Neural crest cell (in vitro differentiated cells): ENCODE measurements at places on chromosomes 7 and 10. TPM values are rescaled to one million over a fixed set of nuclear protein-coding genes. Genes with fewer than 3 reads are reported as not detected.

- peaks cover 69% of the 10 kb centered on the region for H3K27me3 ChIP-seq
- peak; percentile 46 for DNase-seq
- H3K36me3 ChIP-seq: no peaks in the 10 kb centered on the region
- peak overlapping the region; percentile 75 for H3K4me3 ChIP-seq
- peaks cover 21% of the 10 kb centered on the region for H3K4me1 ChIP-seq
Observed at GRCh38 chr7:100895956-100896731, 456 bp upstream of the ACHE start.

GRCh38 chr7:94481279-94481678 lies 28.3 kb upstream of the CASD1 start:
- H3K27me3 ChIP-seq: no peaks in the 10 kb centered on the region
- DNase-seq: no peak
- H3K4me3 ChIP-seq: no peak overlapping the region
- H3K27ac ChIP-seq: no peak overlapping the region
- no peaks in the 10 kb centered on the region for H3K4me1 ChIP-seq
- no peaks in the 10 kb centered on the region for H3K36me3 ChIP-seq

DNA sequence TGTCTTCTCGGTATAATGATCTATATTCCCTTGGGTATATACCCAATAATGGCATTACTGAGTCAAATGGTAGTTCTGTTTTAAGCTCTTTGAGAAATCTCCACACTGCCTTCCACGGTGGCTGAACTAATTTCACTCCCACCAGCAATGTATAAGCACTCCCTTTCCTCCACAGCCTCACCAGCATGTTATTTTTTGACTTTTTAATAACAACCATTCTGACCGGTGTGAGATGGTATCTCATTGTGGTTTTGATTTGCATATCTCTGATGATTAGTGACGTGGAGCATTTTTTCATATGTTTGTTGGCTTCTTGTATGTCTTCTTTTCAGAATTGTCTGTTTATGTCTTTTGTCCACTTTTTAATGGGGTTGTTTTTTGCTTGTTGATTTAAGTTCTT lies 33.6 kb downstream of the KIAA1217 start:
- peaks cover 2% of the 10 kb centered on the region for H3K36me3 ChIP-seq
- H3K27ac ChIP-seq: no peak overlapping the region
- no peak for DNase-seq
- H3K4me1 ChIP-seq: peaks cover 42% of the 10 kb centered on the region

- DNase-seq: no peak
- H3K27ac ChIP-seq: no peak overlapping the region
- H3K27me3 ChIP-seq: peaks cover 4% of the 10 kb centered on the region
Observed at GRCh38 chr7:114302858-114303257, 111.8 kb upstream of the FOXP2 start.

DNA sequence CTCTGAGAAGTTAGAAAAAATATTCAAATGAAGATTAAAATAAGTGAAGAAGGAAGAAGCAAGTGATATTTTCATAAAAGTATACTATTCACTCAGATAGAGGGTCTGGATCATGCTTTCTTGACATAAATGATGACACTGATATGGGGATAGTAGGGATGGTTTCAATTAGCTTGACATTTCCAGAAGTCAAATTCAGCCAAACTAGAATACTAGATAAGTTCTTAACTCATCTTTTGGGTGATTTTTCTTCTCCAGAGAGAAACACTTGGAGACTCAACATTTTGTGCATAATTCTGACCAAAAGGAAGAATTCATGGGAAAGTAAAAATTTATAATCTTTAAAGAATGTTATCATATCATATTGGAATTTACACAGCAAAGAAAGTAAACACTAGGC lies 152.0 kb upstream of the LRGUK start:
- DNase-seq: no peak
- H3K27ac ChIP-seq: no peak overlapping the region
- H3K4me3 ChIP-seq: no peak overlapping the region

GRCh38 chr7:6026011-6026819 lies 5.0 kb upstream of the ANKRD61 start:
- no peak overlapping the region for H3K4me3 ChIP-seq
- H3K36me3 ChIP-seq: peaks cover 31% of the 10 kb centered on the region
- H3K27ac ChIP-seq: no peak overlapping the region
- H3K4me1 ChIP-seq: no peaks in the 10 kb centered on the region

Gene GSTK1
- total RNA-seq: 51.0 and 54.1 TPM in 2 replicates

Gene BEND7
- 21.9 and 25.0 TPM in 2 replicates for total RNA-seq

Gene FAM25G
- not detected in 2 replicates for total RNA-seq

Gene TEX47
- total RNA-seq: not detected in 2 replicates

Gene SEMA4G
- total RNA-seq: 7.0 and 9.1 TPM in 2 replicates

Gene CYP2C9
- not detected in 2 replicates for total RNA-seq

Gene ASAH2
- 5.9 and 6.9 TPM in 2 replicates for total RNA-seq

Gene OR13A1
- total RNA-seq: 0.09 TPM in 1 of 2 replicates, not detected in the other

Gene CDK14
- 42.2 and 49.6 TPM in 2 replicates for total RNA-seq
